RWPE1 (cell line): ENCODE measurements at places on chromosomes 6 and 20.

DNA sequence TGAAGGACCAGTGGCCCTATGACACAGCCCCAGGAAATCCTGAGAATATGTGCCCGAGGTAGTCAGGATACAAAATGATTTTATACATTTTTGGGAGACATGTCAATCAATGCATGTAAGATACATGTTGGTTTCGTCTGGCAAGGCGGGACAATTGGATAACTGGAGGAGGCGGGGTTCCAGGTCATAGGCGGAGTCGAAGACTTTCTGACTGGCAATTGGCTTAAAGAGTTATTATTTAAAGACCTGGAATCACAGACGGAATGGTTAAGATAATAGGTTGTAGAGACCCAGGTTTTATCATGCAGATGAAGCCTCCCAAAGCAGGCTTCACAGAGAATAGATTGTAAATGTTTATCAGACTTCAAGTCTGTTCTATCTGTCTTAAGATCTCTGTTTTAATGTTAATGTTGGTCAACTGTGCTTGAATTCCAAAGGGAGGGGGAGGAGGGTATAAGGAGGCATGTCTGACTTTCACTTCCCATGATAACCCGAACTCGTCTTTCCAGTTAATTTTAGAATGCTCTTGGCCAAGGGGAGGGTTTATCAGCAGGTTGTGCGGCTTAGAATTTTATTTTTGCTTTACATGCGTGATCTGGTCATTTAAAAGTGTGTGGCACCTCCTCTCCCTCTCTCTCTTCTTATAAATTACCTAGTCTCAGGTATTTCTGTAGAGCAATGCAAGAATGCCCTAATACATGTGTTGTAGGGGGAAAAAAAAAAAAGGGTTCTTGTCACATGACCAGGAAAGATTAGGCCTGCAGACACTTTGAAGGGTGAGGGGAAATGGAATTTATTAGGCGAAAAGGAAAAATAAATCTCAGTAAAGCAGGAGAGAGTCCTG lies 230.7 kb downstream of the NFATC2 start:
- DNase-seq, result peak; percentile 73

DNA sequence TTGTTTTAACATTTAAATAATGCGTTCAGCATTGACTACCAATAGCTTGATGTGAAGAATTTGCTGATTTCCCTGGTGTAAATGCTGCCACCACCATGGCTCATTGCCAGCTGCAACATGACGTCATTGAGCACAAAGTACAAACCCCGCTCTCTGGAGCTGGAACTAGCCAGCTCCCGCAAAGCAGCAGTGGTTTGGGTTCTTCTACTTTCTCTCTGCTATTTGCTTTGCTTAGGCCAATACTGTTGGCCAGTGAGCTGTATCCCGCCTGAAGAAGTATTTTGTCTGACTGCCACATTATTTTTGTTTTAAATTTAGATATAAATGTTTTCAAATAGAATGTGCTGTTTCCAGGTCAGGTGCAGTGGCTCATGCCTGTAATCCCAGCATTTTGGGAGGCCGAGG lies 47.4 kb upstream of the KIF13A start:
- no peak for DNase-seq

- DNase-seq, result no peak
These were observed 182.9 kb downstream of the MCHR2 start for GRCh38 chr6:99810942-99811620.

GRCh38 chr20:19185083-19185482 lies 27.4 kb upstream of the SLC24A3 start:
- no peak for DNase-seq

DNA sequence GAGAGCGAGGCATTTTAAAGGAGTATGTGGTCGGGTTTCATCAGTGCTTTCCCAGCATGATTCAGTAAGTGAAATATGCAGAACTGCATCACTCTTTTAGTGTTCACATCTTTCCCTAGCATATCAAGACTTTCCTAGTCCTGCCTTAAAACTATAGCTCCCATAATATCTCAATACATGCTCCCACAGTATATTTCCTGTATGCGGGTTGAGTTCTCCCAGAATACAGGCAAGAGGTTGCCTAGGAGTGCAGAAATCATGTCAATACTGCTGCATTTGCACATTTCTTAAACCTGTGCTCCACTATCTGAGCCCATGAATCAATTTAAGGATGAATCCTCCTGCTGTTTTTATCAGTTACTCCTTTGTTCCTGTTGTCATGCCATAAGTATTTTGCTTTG lies 386.6 kb upstream of the SLC35B3 start:
- DNase-seq, result no peak

GRCh38 chr6:36063318-36064060 lies 35.9 kb downstream of the MAPK14 start:
- DNase-seq, result no peak

- DNase-seq, result no peak
These were observed 18.2 kb upstream of the SH3BGRL2 start for GRCh38 chr6:79612918-79613317.

GRCh38 chr6:53703047-53703446 lies 37.5 kb upstream of the KLHL31 start:
- no peak for DNase-seq

DNA sequence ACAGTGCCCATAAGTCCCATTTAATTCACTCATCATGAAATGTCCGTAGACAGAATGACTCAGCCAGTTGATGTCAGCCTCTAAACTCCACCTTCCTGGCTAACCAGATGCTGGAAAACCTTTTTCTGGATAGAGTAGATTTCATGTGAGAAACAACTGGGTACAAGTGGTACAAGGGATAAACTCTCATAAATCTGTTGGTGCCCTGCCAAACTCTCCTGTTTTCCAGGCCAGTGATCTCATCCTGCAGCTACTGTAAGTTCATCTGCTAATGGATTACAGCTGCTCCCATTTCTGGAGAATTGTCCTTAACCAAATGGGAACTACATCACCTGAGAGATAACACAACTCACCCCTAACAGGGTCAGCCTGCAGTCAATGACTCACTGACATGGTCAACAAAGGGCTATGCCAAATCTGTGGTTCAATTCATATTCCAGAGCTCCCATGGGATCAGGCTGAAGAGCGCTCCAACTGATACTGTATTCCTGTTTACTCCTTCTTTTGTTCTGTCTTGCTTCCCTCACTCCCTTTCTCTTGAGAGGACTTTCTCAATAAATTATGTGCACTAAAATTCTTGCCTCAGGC lies 210.1 kb upstream of the HDDC2 start:
- no peak for DNase-seq

GRCh38 chr20:48711696-48712464 lies 115.9 kb downstream of the PREX1 start:
- DNase-seq, result no peak

DNA sequence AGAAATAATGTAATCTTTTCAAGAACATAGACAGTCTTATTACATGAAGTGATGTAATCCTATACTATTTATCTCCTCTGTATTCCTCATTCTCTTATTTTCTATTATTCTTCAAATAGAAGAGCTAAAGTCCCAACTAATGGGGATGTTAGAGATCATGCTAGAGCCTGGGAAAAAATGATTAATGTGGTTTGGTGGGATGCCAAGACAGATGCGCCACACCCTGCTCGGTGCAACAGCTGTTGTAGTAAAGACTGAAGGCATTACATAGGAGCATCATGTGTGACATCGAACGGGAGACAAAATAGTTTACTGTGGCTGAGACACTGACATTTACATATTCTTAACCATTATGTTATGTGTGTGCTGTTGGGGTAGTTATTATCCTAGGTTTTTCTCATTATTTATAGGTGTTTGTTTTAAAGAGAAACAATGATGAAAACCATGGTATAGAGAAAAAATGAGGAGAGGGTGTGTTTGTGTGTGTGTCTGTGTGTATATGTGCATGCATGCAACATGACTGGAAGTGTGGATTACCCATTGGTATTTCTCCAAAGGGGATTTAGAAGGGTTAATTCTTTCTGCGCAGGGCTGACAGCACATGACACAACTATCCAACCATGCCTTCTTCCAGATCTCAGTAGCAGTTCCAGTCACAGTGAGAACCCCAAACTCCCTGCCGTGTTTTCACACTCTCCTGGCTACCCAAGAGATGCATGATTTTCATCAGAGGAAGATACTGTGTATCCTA lies 155.3 kb downstream of the EYA4 start:
- peak; percentile 30 for DNase-seq

- DNase-seq, result no peak
These were observed 607.2 kb downstream of the HTR1B start for GRCh38 chr6:76856065-76856464.

DNA sequence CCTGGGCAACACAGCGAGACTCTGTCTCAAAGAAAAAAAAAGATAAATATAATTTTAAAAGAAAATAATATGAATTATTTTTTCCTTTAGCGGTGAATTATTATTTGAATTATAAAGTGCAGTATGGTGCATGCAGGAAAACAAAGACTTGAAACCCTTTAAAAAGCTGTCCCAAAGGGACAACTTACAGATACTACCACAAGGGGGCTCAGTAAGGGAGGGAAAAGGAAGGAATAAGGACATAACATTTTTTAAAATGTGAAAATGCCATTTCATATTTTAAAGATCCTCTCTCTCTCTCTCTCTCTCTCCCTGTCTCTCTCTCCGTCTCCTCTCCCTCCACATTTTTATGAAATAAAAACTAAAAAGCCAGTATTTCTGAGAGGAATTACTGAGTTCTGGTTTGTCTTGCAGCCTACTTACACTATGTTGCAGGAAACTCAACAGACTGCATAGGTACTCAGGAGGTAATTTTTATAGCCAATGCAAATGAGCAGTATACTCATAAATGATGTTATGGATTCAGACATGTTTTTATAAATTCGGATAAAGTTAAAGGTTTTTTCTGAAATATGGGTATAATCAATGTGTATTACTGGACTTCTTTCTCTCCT lies 455.0 kb upstream of the GJE1 start:
- DNase-seq, result peak; percentile 13

DNA sequence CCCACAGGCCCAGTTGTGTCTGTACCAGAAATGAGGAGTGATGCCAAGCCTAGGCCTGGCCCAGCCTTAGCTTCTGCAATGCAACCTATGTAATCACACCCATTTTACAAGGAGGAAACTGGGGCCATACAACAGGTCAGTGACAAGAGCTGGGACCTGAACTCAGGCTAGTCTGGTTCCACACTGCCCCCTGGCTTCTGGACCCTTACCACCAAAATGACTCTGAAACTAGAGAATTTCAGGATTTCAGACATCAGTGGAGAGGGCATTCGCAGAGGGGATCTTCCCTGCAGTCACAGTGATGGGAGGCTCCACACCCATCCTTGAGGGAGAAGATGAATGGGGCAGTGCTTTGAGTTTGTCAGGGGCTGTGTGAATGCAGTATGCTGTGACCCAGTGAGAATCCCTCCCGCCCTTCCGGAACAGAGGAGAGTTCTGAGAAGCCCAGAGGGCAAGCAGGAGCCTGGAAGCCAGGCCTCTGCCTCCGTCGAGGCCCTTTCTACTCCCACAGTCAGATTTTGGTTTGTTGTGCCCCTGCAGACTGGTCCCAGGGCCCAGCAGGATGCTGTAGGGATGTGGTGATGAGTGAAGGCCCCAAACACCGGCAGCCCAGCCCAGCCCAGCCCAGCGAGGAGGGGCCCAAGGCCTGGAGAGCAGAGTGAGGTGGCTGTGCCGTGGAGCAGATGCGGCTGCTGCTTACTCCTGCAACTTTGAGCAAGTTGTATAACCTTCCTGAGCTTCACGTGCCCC lies 48.1 kb upstream of the MYL9 start:
- DNase-seq, result no peak

GRCh38 chr6:37485291-37485702 lies 14.4 kb downstream of the CCDC167 start:
- DNase-seq, result no peak

DNA sequence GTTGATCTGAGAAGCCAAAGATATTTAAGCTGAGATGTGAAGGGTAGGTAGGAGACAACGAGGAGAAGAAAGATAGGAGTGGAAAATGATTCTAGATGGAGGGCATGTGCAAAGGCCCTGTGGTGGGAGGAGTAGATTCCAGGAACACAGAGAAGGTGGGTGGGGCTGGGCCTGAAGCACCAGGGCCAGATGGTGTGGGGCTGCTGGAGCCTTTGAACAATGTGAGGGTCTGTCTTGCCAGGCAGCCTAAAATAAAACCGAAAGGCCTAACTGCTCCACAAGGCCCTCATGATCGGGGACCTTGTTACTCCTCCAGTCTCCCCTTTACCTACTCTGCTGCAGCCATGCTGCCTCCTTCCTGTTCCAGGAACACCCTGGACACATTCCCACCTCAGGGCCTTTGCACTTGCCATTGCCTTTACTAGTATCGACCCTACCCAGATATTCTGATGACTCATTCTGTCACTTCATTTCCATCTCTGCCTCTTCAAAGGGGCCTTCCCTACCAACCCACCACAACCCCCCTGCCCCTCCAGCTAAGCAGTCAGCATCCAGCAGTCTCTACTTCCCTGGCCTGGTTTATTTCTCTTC lies 20.0 kb downstream of the FAM110A start:
- no peak for DNase-seq

DNA sequence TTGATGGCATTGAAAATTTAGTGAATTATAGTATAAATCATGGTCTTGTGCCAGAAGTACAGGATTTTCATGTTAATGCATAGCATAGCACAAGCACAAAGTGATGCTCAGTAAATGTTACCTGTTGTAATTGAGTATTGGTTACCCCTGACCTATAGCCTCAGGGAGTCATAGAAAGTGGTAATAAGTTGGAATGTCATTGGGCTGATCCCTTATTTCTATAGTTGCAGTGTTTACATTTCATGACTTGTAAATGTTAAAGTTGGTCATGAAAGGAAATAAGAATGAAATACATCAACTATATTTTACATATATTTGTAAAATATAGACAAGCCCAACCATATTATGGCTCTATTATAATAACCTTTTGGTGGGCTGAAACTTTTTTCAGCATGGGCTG lies 7.0 kb downstream of the RWDD1 start:
- DNase-seq, result no peak

DNA sequence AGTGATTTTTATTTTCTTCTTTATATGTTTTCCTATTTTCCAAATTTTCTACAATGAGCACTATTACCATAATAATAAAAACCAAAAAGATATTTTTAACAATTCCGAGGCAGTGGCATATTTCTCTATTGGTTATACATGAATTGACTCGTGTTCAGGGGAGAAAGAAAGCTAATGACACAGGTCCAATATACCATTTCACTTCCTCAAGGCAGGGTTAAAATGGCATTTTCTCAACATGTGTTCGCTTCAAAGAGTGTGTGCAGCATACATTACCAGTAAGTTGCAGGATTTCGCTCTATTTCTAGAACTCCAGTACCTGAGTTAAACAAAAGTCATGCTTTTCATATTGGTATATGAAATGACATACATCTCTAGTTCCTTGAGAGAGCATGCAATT lies 35.1 kb upstream of the DTNBP1 start:
- DNase-seq, result no peak

- no peak for DNase-seq
These were observed 13.7 kb upstream of the SIRPB1 start for GRCh38 chr20:1633535-1633934.

- no peak for DNase-seq
These were observed 174.5 kb downstream of the COL21A1 start for GRCh38 chr6:56072856-56073255.

DNA sequence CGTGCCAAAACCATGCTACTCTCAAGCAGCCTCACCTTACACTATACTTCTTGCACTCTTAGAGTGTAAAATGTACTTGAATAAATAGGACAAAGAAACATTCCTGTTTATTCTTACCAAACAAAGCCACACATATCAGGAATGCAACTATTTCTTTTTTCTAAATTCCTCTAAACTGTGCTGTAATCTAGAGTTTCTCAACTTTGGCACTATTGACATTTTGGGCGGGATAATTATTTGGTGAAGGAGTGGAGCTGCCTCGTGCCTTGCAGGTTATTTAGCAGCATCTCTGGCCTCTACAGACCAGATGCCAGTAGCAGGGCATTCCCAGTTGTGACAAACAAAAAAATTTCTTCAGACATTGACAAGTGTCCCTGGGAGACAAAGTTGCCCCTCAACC lies 86.9 kb downstream of the PHACTR1 start:
- DNase-seq, result no peak
